ENCODE measurements at places on chromosomes 2 and 18.

DNA sequence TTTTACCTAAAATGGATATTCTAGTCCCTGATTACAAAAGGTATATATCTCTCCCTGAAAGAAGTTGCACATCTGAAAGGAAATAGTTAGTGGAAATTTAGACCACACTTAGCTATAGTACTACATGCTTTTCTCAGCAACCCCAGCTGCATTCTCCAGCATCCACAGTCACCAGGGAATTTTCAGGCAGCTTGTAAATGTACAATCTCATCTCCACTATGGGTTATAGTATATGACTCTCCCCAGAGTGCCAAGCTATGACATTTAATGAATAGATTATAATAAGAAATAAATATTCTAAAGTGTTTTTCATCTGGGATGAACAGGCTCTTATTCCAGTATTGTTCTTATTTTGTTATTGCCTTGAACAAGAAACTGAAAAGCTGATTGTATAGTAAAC is 197.6 kb upstream of the HNRNPA3 start:
- DNase-seq: no peak

- DNase-seq: no peak
Measured at GRCh38 chr18:9787712-9788111, 79.6 kb downstream of the RAB31 start.

DNA sequence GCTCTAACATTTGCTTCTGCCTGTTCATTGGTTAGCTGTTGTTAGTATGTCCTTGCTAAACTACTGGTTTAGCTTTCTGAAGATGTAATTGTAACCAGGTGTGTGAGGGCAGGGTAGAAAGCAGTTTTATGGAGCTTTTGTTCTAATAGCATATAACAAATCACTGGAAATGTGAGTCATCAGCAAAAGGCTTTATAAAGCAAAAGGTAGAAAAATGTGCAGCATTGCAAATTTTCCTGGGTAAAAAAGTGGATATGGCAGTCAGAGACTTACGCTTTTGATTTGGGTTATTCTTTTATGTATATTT is 85.3 kb downstream of the ZNF407 start:
- no peak for DNase-seq

DNA sequence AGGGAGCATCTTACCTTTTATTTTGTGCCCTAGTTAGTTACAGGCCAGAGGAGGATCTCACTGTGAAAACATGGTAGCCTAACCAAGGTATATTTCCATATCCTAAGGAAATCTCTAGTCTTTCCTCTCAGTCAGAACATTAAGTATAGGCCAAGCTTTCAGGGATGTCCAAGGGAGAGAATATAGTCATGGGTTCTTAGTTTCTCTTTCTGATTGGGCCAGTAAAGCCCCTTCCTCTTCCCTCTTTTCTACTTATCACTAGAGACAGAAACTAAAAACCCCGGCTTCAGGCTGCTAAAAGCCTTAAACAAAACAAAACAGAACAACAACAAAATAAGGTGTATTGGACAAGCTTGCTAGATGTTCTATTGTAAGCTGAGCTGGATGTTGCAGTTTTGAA is 44.3 kb upstream of the TNFRSF11A start:
- no peak for DNase-seq

- DNase-seq: no peak
Measured at GRCh38 chr2:195501746-195502145, 155.3 kb upstream of the SLC39A10 start.

GRCh38 chr2:178298785-178299212 is 104.5 kb downstream of the OSBPL6 start:
- no peak for DNase-seq

- no peak for DNase-seq
Measured at GRCh38 chr2:100640431-100641124, 77.8 kb downstream of the PDCL3 start.

DNA sequence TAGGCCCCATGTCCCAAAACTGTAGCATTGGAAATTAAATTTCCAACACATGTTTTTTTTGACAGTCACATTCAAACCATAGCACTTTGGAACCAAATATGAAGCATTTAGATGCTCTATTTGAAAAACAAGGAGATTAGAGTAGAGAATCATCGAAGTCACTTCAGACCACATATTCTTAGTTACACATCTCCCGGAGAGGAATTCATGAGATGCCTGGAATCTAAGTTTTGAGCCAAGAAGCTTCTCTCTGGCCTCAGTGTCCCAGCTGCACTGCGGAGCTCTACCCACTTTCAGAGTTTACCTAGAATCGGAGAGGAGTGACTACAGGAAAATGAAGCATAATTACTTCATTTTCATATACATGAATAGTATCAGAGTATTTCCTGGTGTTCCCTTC is 385.9 kb downstream of the TNS1 start:
- no peak for DNase-seq

- peak; percentile 55 for DNase-seq
Measured at GRCh38 chr2:6780765-6781274, 84.9 kb downstream of the CMPK2 start.

GRCh38 chr18:901761-902160 is 2.9 kb upstream of the ADCYAP1 start:
- no peak for DNase-seq

DNA sequence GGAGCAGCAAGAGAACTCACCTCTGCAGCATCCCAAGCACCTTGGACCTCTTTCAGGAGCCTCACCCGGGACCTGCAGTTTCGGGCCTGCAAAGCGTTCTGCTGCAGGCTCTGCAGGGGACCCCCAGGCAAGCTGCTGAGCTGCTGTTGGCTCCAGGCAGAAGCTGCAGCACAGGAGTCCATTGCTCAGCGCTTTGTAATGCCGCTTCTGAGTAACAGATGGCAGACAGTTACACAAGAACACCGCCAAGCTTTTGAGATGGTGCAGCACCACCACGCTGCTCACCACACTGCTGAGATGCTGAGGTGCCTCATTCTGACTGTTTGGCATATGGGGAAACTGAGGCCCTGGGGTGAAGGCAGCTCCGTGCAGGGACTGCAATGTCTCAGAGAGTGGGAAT is 1.9 kb upstream of the GALNT14 start:
- no peak for DNase-seq

DNA sequence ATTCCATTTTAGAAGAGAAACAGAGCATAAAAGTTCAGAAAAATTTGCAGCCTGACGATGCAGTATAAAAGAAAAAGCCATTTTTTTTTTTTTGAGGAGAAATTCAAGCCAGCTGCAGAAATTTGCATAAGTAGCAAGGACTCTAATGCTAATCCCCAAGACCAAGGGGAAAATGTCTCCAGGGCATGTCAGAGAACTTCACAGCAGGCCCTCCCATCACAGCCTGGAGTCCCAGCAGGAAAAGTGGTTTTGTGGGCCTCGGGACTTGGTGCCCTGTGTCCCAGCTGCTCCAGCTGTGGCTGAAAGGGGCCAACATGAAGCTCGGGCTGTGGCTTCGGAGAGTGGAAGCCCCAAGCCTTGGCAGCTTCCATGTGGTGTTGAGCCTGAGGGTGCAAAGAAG is 325.3 kb upstream of the HNMT start:
- DNase-seq: no peak

DNA sequence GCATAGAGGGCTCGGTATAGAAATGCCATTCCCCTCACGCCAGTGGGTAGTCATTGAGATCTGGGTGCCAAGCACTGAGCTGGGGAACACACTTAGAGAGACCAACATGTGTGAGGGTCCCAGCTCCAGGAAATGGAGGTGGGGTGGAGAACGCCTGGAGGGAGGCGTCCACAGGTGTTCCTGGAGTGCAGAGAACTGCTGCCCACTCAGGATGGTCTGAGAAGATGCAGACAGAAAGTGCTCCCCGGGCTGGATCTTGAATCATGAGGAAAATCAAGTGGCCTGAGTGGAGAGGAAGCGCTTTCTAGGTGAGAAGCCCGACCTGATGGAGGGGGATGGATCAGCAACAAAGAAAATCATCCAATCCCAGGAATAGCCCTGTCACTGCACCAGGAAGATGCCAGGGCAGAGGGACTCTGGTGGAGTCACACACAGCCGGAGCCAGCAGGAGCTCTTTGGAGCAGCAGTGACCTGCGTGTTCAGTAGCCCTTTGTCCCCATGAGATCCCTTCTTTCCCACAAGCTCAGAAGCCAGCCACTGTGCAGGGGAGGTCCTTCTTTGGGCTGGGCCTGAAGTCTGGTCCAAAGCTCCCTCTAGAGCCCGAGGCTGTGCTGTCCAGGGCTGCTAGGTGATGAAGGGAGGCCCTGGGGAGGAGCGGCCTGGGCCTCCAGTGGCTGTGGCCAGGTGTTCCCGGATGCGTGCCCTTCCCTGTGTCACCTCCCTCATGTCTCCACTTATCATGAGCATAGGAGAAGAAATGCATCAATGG is 112.3 kb downstream of the RNF144A start:
- DNase-seq: no peak

- no peak for DNase-seq
Measured at GRCh38 chr2:29834624-29835023, 86.8 kb downstream of the ALK start.

- DNase-seq: no peak
Measured at GRCh38 chr2:20008703-20009102, 3.8 kb downstream of the MATN3 start.

DNA sequence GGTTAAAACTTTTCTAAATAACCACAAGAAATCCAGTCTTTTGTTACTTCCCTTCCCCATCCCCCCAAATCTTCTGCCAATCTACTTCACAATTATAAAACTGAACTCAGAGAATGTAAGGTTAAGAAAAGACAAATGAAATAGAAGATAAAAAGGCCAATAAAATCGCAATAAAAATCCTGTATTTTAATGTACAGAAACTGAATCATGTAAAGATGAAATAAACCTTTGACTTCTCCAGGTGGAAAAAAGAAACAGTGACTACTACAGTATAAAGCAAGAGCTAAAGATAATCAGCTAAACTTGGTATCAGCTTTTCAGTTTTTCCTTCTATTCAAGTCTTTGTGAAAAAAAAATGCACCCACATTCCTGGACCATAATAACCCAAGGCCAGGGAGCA is 1.7 kb downstream of the SYT4 start:
- DNase-seq: no peak

GRCh38 chr2:217092710-217093379 is 233.0 kb upstream of the TNP1 start:
- DNase-seq: no peak

DNA sequence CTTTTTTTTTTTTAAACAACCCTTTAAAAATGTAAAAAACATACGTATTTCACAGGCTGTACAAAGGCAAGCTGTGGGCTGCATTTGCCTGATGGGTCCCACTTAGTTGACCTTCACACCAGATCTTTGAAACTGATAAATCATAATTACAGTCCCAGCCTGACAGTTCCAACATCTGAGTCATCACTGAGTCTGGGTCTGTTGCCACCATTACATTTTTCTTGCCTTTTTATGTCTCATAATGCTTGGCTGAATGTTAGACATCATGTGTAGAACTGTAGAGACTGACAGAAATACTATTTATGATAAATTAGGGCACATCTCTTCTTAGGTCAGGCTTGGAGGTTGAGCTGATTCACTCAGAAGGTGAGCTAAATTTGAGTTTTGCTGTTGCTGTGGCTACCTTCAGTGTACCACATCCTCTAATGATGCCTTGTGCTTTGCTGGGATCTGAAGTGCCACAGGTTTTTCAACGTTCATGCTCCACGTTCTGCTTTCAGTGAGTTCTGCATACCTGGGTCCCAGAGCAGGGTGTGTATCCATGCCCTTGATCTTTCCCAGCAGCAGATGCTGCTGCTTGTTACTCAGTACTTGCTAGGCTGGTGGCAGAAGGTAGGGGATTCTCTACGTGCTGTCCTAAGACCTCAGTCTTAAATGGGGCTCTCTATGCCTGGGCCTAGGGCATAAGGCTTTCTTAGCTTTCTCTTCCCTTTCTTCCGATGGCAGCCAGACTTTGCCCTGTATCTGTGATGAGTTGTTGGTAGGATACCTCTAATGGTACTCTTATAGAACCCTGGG is 160.6 kb upstream of the SMAD7 start:
- no peak for DNase-seq

- no peak for DNase-seq
Measured at GRCh38 chr2:113203217-113203530, 29.4 kb downstream of the PSD4 start.

- DNase-seq: no peak
Measured at GRCh38 chr2:862731-863466, 87.8 kb upstream of the SNTG2 start.

DNA sequence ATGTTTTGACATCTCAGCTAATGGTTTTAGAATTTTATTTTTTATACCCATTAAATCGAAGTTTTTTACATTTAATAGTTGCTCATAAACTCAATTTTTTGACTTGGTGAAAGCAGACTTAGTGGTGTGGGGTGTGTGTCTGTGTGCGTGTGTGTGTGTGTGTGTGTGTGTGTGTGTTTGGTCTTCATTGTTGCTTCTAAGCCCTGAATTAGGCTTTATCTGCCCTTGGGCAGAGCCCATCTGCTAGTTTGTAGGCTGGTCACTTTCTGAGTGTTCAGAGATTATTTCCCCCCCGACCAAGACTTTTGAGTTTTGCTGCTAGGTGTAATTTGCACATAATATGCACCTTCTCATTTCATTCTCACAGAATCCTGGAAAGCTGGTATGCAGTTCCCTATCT is 14.3 kb downstream of the PAX3 start:
- DNase-seq: no peak

GRCh38 chr2:233007270-233007669 is 5.8 kb downstream of the NGEF start:
- no peak for DNase-seq

- no peak for DNase-seq
Measured at GRCh38 chr2:152098496-152099366, at the start of gene CACNB4. Gene CACNB4 (minus strand): TSS chr2:152099044.

GRCh38 chr2:120298173-120298835 is 45.7 kb downstream of the RALB start:
- DNase-seq: no peak

GRCh38 chr2:239751679-239752355 is 273.3 kb downstream of the NDUFA10 start:
- peak; percentile 31 for DNase-seq

GRCh38 chr18:70181015-70181414 is 24.5 kb downstream of the RTTN start:
- no peak for DNase-seq

DNA sequence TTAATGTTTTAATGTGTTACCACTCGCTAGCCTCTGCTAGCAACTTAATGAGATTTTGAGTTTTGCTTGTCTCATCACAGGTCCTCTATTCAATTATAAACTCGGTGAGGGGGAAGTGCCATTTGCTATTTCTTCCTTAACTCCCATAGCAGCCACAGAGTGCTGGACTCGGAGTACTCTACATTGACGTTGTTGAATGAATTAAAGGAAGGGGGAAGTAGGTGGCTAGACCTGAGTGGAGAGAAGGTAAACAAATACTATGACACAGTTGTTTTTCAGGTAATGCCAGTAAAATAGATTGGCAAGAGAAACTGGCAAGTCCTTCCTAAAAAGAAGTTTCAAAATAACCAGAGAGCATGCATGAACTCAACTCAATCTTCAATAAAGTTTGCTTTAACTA is 339.3 kb downstream of the HRH4 start:
- no peak for DNase-seq

Data from left ventricle myocardium inferior (tissue), 1 donor.